ENCODE measurements at places on chromosomes 13 and 19. TPM values are rescaled to one million over a fixed set of nuclear protein-coding genes. Genes with fewer than 3 reads are reported as not detected.

DNA sequence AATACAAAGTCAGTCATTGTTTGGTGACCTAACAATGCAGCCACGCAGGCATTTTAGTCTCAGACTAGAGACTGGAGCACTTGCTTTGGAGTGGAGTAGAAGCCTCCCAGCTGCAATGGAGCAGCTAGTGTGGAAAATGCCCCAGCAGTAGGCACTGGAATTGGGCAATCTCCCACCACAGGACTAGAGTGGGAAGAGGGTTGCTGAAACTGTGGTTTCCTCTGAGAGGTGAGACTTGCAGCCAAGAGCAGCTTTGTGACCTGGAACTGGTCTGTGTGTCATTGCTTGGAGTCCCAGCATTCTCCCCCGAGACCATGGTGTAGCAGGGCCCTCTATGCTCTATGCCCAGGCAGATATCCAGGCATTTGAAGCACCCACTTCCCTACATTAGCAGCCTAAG lies 556.3 kb downstream of the UQCRFS1 start:
- no peaks in the 10 kb centered on the region for H3K4me1 ChIP-seq
- H3K36me3 ChIP-seq = no peaks in the 10 kb centered on the region
- H3K4me3 ChIP-seq = no peak overlapping the region
- no peak overlapping the region for H3K27ac ChIP-seq
- H3K27me3 ChIP-seq = no peaks in the 10 kb centered on the region
- DNase-seq = no peak

DNA sequence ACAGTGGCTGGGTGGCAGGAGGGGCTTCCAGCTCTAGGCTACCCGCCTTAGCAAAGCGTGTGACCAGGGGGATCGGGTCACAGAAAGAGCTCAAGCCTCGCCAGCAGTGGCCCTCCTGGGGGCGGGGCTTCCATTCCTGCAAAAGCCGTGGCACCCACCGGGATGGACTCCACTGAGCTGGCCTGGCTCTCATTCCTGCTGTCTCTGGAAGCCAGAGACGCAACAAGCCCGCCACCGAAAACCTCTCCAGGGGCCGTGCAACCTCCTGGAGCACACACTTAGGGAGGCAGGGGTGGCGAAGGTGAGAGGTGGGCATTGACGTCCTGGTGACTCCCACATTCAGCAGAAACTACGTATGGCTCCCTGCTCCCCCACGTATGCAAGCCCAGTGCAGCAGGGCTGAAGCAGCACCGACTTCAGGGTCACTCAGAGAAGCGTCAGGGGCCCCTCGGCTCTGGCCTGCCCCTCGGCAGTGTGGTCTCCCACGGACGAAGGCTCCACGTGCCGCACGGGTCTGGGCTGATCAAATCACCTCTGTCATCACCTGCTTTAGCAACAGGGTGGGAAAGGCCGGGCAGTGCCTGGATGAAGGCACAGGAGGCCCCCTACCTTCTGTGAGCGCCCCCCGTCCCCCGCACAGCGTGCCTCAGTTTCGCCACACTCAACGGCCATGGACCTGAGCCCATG lies 3.1 kb downstream of the C19orf25 start:
- no peak overlapping the region for H3K4me3 ChIP-seq
- H3K27ac ChIP-seq = no peak overlapping the region
- H3K27me3 ChIP-seq = peaks cover 18% of the 10 kb centered on the region
- peaks cover 57% of the 10 kb centered on the region for H3K4me1 ChIP-seq
- no peak for DNase-seq
- H3K36me3 ChIP-seq = no peaks in the 10 kb centered on the region

Gene MEDAG
- 22.1 TPM for total RNA-seq

Gene ZGLP1
- 0.94 TPM for total RNA-seq

Gene ZNF256
- total RNA-seq = 11.6 TPM

Gene HSD17B14
- 3.8 TPM for total RNA-seq

Gene CYP2F1
- total RNA-seq = not detected

Data from heart right ventricle (tissue), 16 donors.